AG04449 (cell line): ENCODE measurements at places on chromosomes 5 and 9.

GRCh38 chr5:140202610-140203009 lies 27.6 kb downstream of the CYSTM1 start:
- no peak for DNase-seq

DNA sequence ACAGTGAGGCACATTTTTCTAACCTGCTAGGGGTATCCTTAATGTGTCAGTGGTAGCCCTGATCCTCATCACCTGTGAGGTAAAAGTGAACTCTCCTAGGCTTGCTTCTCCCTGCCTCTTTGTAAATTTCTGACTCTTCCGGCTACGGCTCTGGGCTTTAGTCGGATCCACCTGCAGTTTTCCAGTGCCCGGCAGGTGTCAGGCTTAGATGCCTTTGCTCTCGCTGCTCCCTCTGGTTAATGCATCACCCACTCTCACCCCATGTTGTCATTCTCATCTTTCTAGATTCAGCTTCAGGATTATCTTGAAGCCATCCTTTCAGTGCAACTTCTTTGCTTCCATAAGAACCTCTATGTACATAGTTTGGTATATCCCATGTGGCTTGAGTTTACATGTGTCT lies 3.6 kb downstream of the CEP78 start:
- DNase-seq: no peak

DNA sequence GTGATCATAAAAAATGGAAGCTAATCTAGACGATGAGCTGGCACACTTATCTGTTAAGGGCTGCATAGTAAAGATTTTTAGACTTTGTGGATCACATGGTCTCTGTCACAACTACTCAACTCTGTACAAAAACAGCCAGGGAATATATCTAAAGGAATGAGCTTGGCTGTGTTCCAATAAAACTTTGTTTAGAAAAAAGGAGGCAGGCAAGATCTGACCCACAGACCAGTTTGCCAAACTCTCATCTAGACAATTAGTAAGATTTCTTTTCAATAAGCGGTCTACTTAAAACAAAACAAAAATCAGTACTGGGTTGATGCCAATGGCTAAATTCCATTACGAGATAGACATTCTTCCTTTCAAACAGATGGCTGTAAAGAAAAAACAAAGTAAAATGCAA lies 53.0 kb upstream of the RETREG1 start:
- DNase-seq: peak; percentile 56

DNA sequence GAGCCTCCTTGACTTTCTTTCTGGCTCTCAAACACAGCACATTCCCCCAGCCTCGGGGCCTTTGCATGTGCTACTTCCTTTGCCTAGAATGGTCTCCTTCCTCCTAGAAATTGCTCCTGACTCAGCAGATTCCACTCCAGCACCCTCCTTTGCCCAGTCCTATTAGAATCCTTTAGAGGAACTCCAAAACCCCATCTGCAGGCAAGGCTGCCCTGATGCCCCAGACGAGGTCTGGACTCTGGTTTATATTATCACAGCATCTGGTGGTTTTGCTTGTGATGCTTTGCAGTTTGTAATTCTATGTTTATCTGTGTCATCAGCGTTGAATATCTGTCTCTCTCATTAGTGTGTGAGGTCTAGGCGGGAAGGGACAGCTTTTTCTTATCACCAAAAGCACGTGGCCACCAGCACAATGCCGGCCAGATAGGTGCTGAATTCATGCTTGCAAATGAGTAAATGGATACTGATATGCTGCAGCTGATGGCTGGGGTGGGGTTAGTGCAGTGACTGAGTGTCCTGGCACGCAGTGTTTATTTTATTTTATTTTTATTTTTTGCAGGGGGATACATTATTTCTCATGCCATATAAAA lies 30.0 kb upstream of the ANKH start:
- no peak for DNase-seq

DNA sequence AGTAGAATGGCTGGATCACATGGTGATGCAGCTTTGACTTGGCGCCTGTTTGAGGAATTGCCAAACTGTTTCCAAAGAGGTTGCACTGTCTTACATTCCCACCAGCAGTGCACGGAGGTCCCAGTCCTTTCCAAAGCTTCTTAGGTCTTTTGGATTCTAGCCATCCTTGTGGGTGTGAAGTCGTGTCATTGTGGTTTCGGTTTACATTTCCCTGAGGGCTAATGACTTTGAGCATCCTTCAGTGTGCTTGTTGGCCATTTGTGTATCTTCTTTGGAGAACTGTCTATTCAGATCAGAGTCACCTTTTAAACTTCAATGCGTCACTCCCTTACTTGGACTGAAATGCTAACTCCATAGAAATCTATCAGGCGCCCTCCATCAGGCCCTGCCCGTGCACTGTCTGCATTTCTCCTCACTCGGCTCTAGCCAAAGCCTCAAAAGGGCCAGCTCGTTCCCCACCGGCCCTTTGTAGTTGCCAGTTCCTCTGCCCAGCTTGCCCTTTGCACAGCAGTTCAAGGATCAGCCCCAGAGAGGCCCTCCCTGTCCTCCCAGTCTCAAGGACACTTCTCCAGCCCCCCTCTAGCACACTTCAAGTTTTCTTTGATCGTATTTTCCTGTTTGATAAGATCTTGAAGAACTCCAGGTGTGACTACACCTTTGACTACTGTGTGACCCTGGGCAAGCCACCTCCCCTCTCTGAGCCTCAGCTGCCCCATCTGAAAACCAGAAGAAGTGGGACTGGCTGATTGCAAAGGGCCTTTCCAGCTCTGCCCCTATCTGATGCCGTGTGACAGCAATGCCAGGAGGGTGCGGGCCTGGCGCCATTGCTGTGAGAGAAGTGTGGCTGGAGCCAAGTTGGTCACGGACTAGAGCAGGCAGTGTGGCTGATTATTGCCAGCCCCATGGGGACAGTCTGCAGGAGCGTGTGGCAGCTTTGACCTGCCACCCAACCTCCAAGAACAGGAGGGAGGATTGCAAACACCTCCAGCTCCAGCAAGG lies 5.6 kb downstream of the HRH2 start:
- no peak for DNase-seq

DNA sequence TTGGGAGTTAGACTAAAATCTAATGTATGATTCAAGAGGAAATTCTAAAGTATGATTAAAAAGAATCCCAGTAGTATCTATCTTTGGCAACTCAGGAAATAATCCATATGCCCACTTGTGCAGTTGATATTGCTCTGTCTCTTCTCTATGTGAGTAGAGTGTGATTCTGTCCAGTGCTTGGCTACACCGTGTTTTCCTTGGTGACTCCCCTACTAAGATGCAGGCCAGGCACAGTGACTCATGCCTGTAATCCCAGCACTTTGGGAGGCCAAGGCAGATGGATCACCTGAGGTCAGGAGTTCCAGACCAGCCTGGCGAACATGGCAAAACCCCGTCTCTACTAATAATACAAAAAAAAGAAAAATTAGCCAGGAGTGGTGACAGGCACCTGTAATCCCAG lies 495.4 kb downstream of the MAT2B start:
- no peak for DNase-seq

GRCh38 chr5:83551821-83552220 lies 80.3 kb downstream of the VCAN start:
- no peak for DNase-seq

DNA sequence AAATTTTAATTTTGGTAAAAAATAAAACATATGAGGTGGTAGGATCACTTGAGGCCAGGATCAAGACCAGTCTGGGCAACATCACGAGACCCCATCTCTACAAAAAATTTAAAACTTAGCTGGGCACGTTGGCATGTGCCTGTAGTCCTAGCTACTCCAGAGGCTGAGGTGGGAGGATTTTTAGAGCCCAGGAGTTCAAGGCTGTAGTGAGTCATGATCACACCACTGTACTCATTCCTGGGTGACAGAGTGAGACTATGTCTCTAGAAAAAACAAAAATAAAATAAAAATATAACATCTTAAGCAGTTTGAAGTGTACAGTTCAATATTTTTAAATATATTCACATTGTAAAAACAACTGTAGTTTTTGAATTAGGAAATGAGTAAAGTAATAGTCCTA lies 108.3 kb downstream of the SMIM15 start:
- no peak for DNase-seq

DNA sequence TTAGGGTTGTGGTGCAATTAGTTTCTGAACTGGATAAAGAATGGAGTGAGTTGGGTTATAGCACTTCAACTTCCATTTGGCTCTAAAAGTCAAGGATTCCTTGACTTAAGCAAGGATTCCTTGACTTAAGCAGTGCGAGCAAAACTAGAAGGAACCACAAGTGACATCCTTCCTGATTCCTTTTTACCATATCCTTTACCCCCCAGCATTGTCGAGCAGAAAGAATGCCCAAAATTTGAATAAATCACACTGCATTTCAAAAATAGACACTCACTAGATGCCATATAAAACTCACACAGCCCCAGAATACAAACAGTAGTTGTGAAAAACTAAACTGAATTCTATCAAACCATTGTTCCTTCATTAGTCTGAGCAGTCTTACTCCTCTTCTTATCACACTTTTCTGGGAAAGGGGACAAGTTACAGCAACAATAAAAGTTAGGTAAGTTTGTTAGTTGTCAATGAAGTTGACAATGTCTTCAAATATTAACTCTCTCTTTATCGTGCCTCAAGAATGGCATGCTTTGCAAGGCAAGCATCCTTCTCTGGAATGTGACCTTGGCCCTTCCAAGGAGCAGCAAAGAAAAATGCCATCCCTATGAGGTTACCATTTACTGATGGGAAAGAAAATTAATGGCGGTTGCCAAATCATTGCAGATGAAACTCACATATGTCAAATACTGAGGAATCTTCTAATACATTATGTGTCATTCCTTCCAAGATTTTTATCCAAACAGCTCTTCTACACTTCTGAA lies 273.3 kb upstream of the ANKRD55 start:
- no peak for DNase-seq

DNA sequence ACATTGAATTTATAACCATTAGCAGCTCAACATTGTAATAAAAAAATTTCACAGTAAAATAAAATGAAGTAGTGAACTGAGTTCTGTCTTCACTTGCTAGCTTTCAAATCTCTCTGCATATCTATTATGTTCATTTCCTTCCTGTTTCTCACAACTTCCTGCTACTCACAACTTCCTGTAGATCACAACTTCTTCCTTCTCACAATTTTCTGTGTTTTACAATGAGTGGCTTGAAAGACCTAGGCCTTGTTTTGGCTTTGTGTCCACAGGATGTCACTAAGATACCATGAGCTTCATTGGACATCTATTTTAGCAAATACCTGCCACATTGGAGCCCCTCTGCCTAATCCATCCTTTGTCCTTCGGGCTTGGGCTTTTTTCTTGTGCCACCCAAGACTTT lies 480.3 kb upstream of the ADAMTS16 start:
- no peak for DNase-seq

DNA sequence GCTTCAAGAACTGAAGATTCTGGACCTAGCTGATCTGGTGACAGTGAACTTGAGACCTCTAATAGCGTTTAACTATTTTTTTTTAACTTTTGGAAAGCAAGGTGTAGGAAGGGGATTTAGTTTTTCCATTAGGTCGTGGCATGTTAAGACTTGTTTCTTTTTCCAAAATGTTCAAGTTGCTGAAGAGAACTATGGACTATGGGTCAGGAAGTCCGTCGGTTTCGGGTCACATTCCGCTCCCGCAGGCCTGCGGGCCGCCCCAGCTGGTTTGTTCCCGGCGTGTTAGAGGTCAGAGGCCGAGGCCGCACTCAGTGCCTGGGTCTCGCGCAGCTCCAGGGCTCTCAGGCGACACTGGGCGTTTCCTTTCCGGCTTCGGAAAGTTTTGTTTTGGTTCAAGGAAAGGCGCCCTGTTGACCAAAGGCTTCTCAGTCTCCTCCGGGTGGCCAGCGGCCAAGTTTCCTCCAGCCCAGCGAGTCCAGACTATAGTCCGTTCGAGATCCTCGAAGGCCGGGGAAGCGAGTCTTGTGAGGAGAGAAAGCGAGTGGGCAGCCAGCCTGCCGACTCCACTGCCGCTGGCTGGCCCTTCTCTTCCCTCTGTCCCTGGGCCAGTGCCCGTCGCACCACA lies 586 bp upstream of the FCHO2 start:
- no peak for DNase-seq

GRCh38 chr9:73470766-73471165 lies 319.1 kb downstream of the ANXA1 start:
- no peak for DNase-seq

DNA sequence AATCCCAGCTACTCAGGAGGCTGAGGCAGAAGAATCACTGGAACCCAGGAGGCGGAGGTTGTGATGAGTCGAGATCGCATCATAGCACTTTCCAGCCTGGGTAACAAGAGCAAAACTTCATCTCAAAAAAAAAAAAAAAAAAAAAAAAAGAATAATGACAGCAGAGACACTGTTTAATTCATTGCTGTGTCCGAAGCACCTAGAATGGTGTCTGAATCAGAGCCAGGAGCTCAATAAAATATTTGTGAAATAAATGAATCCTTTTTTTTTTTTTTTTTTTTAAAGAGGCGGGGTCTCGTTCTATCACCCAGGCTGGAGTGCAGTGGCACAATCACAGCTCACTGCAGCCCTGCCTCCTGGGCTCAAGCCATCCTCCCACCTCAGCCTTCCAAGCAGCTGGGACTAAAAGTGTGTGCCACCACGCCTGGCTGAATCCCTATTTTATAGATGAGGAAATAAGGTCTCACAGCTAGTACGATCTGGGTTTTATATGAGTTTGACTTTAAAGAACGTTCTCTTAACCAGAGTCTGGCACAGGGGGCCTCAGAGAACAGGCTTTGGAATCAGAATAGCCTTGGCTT lies 47.8 kb downstream of the THOC3 start:
- no peak for DNase-seq

- DNase-seq: no peak
Observed at GRCh38 chr5:19753579-19753978, 234.4 kb downstream of the CDH18 start.

DNA sequence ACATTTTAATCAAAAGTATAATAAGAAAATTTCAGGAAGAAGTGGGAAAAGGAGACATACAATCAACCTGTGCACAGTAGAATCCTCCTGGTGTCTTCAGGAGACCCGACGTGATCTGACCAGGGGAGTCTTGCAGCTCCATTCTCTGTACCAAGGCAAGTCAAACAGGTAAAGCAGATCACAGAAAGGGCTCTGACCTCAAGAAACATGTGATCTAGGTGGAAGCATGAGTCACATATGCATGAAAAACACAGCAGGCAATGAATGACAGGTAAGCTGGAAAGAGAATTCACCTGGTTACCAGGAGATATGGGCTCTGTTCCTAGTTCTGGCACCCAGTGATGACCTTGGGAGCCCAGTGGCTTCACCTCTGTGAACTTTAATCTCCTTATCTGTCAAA lies 19.4 kb upstream of the FABP6 start:
- no peak for DNase-seq

GRCh38 chr9:121143771-121144170 lies 57.9 kb downstream of the RAB14 start:
- DNase-seq: no peak

GRCh38 chr5:531749-532315 lies 7.6 kb upstream of the SLC9A3 start:
- DNase-seq: no peak

DNA sequence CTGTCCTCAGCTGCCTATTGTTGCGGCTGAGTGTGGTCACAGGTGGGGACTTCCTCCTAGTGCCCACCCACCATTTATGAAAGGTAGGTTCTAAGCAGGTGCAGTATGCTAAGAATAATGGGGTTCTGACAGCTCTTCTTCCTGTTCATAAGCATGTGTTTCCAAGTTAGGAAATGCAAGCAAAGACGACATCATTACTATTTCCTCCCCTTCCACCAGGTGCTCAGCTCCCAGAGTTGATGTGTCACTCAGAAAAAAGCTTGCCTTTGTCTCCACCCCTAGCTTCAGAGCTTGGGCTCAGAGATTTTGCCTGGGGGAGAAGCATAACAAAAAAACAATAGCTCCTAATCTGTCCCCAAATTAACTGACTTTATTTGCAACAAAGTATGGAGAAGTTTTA lies 1076.7 kb downstream of the NR2F1-AS1 start:
- no peak for DNase-seq
